Transverse colon (tissue), 4 donors: ENCODE measurements at places on chromosomes 2 and 18.
A peak's percentile ranks its signal among the peaks of the same experiment; 100 is the strongest.

DNA sequence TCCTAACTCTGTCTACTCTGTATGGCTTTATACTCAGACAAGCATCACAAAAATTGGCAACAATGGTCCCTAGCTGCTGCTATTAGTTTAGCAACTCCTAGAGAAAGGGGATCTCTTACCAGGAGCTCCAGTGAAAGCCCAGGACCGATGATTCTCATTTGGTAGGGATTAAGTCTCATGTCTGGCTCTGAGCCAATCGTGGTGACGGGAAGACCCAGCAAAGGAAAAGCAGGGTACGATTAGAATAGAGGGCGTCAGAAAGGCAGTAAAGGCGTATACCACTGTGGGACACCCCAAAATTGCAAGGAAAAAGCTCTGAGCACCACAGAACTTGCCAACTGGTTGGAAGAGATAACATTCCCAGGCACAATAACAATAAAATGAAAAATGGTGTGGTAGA lies 129.5 kb downstream of the MTCL1 start:
- H3K36me3 ChIP-seq, result no peaks in the 10 kb centered on the region
- H3K27me3 ChIP-seq, result no peaks in the 10 kb centered on the region
- H3K4me1 ChIP-seq, result no peaks in the 10 kb centered on the region
- DNase-seq, result no peak

DNA sequence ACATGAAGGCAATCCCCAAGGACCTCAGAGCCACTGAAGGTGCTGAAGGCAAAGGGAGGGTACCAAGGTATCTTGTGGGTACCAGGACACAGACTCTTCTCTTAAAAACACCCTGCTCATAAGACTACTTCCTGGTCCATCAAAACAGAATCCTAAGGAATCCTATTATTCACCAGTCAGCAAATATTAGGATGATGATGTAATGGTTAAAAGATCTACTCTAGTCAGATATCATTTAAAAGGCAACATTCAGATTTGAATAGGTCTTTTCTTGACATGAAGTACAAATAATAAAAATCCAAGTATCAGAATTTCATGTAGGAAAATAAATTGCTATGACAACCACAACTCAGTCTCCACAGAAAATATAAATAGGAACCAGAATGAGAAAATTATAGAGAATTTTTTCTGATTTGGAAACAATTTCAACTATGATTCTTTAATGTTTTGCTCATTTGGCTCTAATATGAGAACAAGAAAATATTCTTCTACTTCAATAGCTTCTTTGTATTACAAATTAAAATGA lies 77.8 kb upstream of the ZNF397 start:
- no peak overlapping the region for H3K4me3 ChIP-seq
- H3K36me3 ChIP-seq, result no peaks in the 10 kb centered on the region
- peaks cover 4% of the 10 kb centered on the region for H3K4me1 ChIP-seq
- no peak overlapping the region for H3K27ac ChIP-seq
- H3K27me3 ChIP-seq, result no peaks in the 10 kb centered on the region

GRCh38 chr2:220034426-220035130 lies 407.1 kb downstream of the SLC4A3 start:
- H3K36me3 ChIP-seq, result no peaks in the 10 kb centered on the region
- DNase-seq, result no peak
- no peaks in the 10 kb centered on the region for H3K4me1 ChIP-seq
- no peak overlapping the region for H3K27ac ChIP-seq

- H3K36me3 ChIP-seq, result no peaks in the 10 kb centered on the region
- H3K27me3 ChIP-seq, result no peaks in the 10 kb centered on the region
- no peak for DNase-seq
- H3K4me1 ChIP-seq, result no peaks in the 10 kb centered on the region
Measured at GRCh38 chr2:224612578-224612977, 27.4 kb upstream of the CUL3 start.

GRCh38 chr2:201128033-201128432 lies 12.1 kb downstream of the CFLAR start:
- peaks cover 72% of the 10 kb centered on the region for H3K4me1 ChIP-seq
- no peak for DNase-seq
- no peaks in the 10 kb centered on the region for H3K36me3 ChIP-seq
- peak overlapping the region; percentile 100 for H3K27ac ChIP-seq
- H3K27me3 ChIP-seq, result no peaks in the 10 kb centered on the region

- H3K4me3 ChIP-seq, result no peak overlapping the region
- H3K4me1 ChIP-seq, result no peaks in the 10 kb centered on the region
- no peaks in the 10 kb centered on the region for H3K36me3 ChIP-seq
- H3K27me3 ChIP-seq, result no peaks in the 10 kb centered on the region
- DNase-seq, result no peak
Measured at GRCh38 chr2:44582363-44583008, 220.7 kb downstream of the CAMKMT start.
